Transverse colon (tissue), 4 donors: ENCODE measurements at places on chromosomes 3 and 15. TPM values are rescaled to one million over a fixed set of nuclear protein-coding genes. Genes with fewer than 3 reads are reported as not detected.

- H3K27me3 ChIP-seq = no peaks in the 10 kb centered on the region
- no peak overlapping the region for H3K4me3 ChIP-seq
- H3K27ac ChIP-seq = no peak overlapping the region
- H3K36me3 ChIP-seq = no peaks in the 10 kb centered on the region
These were observed 19.0 kb upstream of the DMXL2 start for GRCh38 chr15:51641490-51642130.

DNA sequence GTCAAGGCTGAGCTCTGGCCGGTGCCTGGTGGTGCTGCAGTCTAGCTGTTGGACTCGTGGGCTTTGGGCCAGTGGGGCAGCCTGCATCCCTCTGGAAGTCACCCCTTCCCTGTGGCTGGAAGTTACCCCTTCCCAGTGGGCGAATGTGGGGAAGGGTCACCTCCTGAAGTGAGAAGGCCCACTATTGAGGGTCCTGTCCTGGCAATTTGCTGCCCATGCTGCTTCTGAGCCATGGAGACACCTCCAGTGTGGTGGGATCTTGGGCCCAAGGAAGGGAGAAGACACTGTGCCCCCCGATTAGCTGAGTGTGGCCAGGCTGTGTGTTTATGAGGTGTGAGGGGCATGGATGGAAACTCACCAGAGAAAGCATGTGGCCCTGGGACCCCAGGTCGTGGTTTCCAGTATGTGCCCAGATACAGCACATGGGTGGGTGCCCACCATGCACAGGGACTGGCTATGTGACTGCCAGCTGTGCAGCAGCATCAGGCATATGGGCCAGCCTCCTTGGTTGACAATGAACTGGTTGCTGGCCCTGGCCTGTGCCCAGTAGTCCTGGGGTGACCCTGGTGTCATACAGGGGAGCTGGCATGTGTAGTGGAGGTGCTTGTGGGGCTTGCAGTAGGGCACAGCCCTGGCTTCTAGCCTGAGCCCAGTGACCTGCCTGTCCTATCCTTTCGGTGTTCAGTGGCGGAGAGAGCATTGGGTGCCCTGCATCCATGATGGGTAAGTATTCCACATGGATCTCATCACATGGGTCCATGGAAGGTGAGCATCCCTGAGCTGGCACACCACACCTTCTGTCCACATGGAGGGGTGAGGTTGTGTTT, 221.2 kb downstream of the SNRPN start:
- DNase-seq = peak; percentile 3
- H3K36me3 ChIP-seq = no peaks in the 10 kb centered on the region
- no peaks in the 10 kb centered on the region for H3K4me1 ChIP-seq
- no peak overlapping the region for H3K4me3 ChIP-seq
- H3K27ac ChIP-seq = no peak overlapping the region

DNA sequence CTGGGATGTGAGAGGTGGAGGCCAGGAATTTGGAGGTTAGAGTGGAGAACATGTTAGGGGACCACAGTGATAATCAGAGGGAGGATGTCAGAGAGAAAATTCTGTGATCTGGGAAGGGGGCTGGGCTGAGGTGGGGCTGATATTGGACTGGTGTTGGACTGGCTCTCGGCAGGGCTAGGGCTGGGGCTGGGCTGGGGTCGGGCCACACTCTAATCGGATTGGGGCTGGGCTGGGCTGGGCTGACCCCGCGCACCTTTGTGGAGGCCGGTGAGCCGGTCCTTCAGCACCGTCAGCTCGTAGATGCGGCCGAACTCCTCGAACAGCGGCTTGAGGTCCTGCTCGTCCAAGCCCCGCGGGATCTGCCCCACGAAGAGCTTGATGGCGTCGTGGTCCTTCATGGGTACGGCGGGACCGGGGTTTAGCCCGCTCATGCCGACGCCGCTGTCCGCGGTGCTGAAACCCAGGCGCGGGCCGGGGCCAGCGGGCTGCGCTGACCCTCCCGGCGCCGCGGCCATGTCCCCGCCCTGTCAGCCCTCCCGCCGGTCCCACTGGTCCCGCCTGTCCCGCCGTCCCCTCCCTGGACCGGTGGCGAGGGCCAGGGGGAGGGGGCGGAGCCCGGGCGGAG, 485 bp downstream of the CELF6 start:
- peak; percentile 58 for DNase-seq
- no peak overlapping the region for H3K4me3 ChIP-seq
- H3K36me3 ChIP-seq = no peaks in the 10 kb centered on the region
- H3K4me1 ChIP-seq = peaks cover 14% of the 10 kb centered on the region

- no peak overlapping the region for H3K27ac ChIP-seq
- no peaks in the 10 kb centered on the region for H3K4me1 ChIP-seq
- no peak for DNase-seq
- H3K4me3 ChIP-seq = no peak overlapping the region
These were observed 74.0 kb upstream of the TTBK2 start for GRCh38 chr15:42994546-42994945.

GRCh38 chr15:97463696-97464095, 496.8 kb upstream of the ARRDC4 start:
- no peaks in the 10 kb centered on the region for H3K27me3 ChIP-seq
- DNase-seq = no peak

DNA sequence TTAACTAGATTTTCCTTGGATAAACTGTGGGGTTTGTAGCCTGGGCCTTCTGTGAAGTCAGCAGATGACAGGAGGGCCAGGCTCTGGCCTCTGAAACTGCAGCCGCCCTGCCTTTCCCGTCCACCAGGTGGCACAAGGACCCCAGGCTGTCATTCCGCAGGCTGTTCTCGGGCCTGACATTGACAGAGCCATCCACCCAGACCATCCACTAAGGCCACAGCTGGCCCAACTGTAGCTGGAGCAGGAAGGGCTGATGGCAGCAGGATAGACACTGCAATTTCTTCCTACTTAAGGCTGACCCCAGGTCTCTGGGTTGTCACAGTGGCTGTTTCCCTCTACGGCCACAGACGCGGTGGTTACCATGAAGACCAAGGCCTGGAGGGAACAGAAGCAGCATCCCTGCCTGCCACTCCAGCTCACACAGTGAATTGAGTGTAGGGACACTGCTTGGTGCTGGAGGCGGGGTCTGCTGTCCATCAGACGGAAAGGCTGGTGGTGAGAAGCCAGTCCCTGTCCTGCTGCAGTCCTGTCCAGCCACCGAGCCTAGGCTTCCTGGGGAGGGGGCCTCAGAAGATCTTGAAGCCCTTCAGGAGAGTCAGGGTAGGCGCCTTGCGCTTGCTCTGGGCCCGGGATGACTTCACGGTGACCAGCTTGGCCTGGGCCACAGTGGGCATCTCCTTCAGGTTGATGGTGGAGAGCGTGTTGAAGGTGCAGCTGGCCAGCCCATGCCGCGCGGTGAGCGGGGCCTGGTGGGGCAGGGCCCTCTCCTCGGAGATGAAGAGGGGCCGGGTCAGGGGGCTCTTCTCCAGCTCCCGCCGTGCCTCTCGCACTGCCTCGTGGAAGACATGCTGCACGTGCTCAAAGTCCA, 9.4 kb downstream of the SLC51B start:
- H3K4me3 ChIP-seq = no peak overlapping the region
- H3K36me3 ChIP-seq = no peaks in the 10 kb centered on the region
- peak; percentile 79 for DNase-seq
- peak overlapping the region; percentile 38 for H3K27ac ChIP-seq
- peaks cover 10% of the 10 kb centered on the region for H3K4me1 ChIP-seq

Gene FANCD2OS
- not detected for total RNA-seq

- no peak for DNase-seq
- no peak overlapping the region for H3K27ac ChIP-seq
- H3K36me3 ChIP-seq = no peaks in the 10 kb centered on the region
- no peak overlapping the region for H3K4me3 ChIP-seq
- peaks cover 3% of the 10 kb centered on the region for H3K4me1 ChIP-seq
- peaks cover 57% of the 10 kb centered on the region for H3K27me3 ChIP-seq
These were observed 4.7 kb downstream of the CTXND1 start for GRCh38 chr15:80247320-80247719.

Gene TMEM202
- total RNA-seq = not detected

- H3K4me3 ChIP-seq = no peak overlapping the region
- no peaks in the 10 kb centered on the region for H3K36me3 ChIP-seq
- peaks cover 16% of the 10 kb centered on the region for H3K4me1 ChIP-seq
- no peak overlapping the region for H3K27ac ChIP-seq
- H3K27me3 ChIP-seq = no peaks in the 10 kb centered on the region
- DNase-seq = no peak
These were observed 100.1 kb downstream of the CPN2 start for GRCh38 chr3:194251007-194251406.

GRCh38 chr3:181017690-181018089, 28.2 kb upstream of the DNAJC19 start:
- H3K36me3 ChIP-seq = no peaks in the 10 kb centered on the region
- no peaks in the 10 kb centered on the region for H3K4me1 ChIP-seq
- no peak overlapping the region for H3K27ac ChIP-seq
- no peak for DNase-seq

- no peak for DNase-seq
- peaks cover 32% of the 10 kb centered on the region for H3K27me3 ChIP-seq
- no peak overlapping the region for H3K4me3 ChIP-seq
- peaks cover 20% of the 10 kb centered on the region for H3K4me1 ChIP-seq
- H3K27ac ChIP-seq = peak overlapping the region; percentile 80
These were observed 3.5 kb downstream of the RFTN1 start for GRCh38 chr3:16509721-16510619.

- no peak overlapping the region for H3K4me3 ChIP-seq
- H3K27me3 ChIP-seq = no peaks in the 10 kb centered on the region
- peaks cover 8% of the 10 kb centered on the region for H3K4me1 ChIP-seq
- H3K36me3 ChIP-seq = no peaks in the 10 kb centered on the region
- no peak overlapping the region for H3K27ac ChIP-seq
These were observed 118.8 kb downstream of the ECT2 start for GRCh38 chr3:172869368-172869771.

GRCh38 chr15:51754267-51754666, 2.9 kb downstream of the TMOD2 start:
- peaks cover 9% of the 10 kb centered on the region for H3K27me3 ChIP-seq
- H3K27ac ChIP-seq = no peak overlapping the region
- H3K4me3 ChIP-seq = no peak overlapping the region
- DNase-seq = no peak

DNA sequence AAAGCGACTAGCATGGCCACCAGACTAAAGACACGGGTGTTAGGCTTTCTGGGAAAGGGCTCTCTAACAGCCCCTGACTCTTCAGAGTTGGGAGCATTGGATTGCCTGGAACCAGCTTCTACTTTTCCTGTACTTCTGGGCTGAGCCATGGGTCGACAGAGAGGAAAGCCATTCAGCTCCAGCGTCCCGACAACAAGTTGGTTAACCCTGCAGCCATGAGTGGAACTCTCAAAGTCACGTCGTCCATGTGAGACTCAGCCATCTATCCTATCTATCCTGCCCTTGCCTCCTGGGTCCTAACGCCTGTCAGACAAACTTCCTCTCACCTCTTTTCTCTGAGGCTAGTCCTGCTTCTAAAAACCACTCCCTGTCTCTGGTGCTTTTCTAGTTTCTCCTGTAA, 32.6 kb upstream of the TBC1D5 start:
- DNase-seq = no peak
- no peaks in the 10 kb centered on the region for H3K36me3 ChIP-seq
- H3K27me3 ChIP-seq = no peaks in the 10 kb centered on the region
- no peak overlapping the region for H3K4me3 ChIP-seq
- H3K27ac ChIP-seq = no peak overlapping the region

- H3K4me3 ChIP-seq = no peak overlapping the region
- H3K4me1 ChIP-seq = peaks cover 5% of the 10 kb centered on the region
- no peak for DNase-seq
- H3K36me3 ChIP-seq = no peaks in the 10 kb centered on the region
- peak overlapping the region; percentile 30 for H3K27ac ChIP-seq
These were observed 256.8 kb downstream of the RORA start for GRCh38 chr15:60972301-60972700.

DNA sequence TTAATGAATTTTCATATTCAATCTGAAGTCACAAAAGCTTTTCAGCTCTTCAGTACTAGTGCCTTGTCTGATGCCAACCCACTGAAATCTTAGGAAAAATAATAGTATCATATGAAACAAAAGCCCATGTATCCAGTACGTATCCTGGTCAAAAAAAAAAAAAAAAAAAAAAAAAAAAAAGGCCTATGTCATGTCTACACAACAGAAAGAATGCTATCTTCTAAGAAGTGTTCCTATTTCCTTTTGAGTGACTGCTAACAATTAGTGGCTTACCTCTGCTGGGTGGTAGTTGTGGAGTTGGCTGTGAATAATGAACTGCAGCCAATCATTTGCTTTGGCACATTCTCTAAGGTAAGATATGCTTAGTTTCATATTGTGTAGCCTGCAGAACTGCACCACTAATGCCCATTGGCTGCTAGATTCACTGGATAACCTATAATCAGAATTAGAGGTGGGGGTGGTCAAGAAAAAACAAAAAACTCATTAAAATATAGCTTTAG, 59.6 kb downstream of the EIF3J start:
- H3K4me1 ChIP-seq = no peaks in the 10 kb centered on the region
- H3K4me3 ChIP-seq = no peak overlapping the region
- no peaks in the 10 kb centered on the region for H3K36me3 ChIP-seq
- H3K27me3 ChIP-seq = no peaks in the 10 kb centered on the region
- no peak for DNase-seq
- no peak overlapping the region for H3K27ac ChIP-seq

Gene PP2D1
- total RNA-seq = not detected

DNA sequence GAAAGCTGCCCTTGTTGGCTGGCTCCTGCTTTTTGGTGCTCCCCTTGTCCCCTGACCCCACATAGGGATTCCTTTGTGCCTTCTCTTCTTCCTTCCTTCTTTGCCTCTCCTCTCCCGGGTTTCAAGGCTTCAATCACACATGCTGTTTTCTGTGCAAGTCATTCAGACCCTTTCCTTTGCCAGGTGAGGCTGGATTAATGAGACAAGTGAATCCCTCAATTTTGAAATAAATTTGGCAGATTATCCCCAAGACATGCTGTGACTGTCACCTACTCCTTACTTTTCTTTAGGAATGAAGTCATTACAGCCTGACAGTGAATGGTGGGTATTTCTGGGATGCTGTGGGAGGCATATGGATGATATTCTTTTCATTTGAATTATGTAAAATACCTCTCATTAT, 259.0 kb upstream of the RGMA start:
- no peaks in the 10 kb centered on the region for H3K4me1 ChIP-seq
- H3K4me3 ChIP-seq = no peak overlapping the region
- DNase-seq = no peak
- no peaks in the 10 kb centered on the region for H3K27me3 ChIP-seq
- no peaks in the 10 kb centered on the region for H3K36me3 ChIP-seq

DNA sequence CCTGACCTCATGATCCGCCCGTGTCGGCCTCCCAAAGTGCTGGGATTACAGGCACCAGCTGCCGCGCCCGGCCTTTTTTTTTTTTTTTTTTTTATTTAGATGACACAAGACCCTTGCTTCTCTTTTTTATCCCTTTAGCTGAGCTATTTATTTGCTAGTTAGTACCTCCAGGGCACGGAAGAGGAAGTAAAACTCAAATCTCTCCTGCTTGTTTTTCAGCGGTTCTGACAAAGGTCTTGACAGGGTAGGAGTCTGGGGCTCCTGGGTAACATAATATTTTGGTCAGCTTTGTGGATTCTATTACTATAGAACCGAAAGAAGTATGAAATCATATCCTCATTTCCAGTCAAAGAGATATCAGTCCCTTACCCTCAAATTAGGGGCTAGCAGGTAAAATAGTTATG, 44.0 kb upstream of the ETV5 start:
- peaks cover 4% of the 10 kb centered on the region for H3K27me3 ChIP-seq
- no peak overlapping the region for H3K4me3 ChIP-seq
- H3K4me1 ChIP-seq = no peaks in the 10 kb centered on the region
- no peak overlapping the region for H3K27ac ChIP-seq
